GM23338 (cell line): ENCODE measurements at places on chromosomes 16 and 17. TPM values are rescaled to one million over a fixed set of nuclear protein-coding genes. Genes with fewer than 3 reads are reported as not detected.

Gene DPEP3
- 8.8 and 11.1 TPM in 2 replicates for polyA plus RNA-seq

Gene RNF222
- polyA plus RNA-seq, result 0.10 TPM in 1 of 2 replicates, not detected in the other

Gene SHISA9
- polyA plus RNA-seq, result 7.5 and 10.4 TPM in 2 replicates

- DNase-seq, result no peak
Observed at GRCh38 chr16:65774350-65774749, 592.1 kb upstream of the CDH5 start.

DNA sequence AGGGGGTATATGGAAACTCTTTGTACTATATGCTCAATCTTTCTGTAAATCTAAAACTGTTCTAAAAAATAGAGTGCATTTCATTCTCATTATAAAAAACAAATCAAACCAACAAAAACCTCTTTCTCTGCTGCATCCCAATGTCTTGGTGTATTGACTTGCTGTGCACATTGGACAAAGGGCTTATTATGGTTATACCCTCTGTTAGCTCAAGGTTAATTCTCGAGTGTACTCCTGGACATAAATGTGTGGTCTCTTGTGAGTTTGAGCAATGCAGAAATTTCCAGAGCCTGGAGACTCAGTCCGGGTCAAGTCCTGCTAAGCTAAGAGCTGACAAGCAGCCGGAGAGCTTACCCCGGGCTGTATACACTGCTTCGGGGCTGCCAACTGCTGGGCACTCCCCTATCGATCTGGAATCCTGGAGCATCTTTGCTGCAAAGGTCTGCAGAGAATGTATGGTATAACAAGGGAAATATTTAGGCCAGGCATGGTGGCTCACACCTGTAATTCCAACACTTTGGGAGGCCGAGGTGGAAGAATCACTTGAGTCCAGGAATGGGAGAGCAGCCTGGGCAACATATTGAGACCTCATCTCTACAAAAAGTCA lies 66.2 kb upstream of the BRD7 start:
- no peak for DNase-seq

- no peak for DNase-seq
Observed at GRCh38 chr16:85417156-85417860, 195.8 kb upstream of the GSE1 start.
